Iris pigment epithelial cell (primary cell): ENCODE measurements at places on chromosomes 2 and 18.

GRCh38 chr2:67008155-67008554 is 389.0 kb upstream of the ETAA1 start:
- DNase-seq = no peak

GRCh38 chr18:46469186-46469915 is 187.7 kb downstream of the LOXHD1 start:
- no peak for DNase-seq

- DNase-seq = no peak
Observed at GRCh38 chr2:44107086-44107740, 61.5 kb upstream of the PPM1B start.

DNA sequence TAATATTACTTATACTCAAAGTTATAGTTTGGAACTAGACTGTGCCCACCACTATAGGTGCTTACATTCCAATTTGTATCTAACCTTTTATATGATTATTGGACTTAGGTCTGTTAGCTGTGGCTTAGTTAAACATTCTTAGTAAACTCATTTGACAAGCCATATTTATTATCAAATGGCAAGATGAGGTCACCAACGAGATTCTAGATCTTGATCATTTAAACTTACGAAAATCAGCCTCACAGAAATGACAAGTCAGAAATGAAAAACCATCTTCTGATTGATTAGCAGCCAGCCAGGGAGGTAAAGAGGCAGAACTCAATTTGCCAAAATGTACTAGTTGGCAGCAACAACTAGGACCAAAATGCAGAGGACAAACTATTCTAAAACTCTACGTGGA is 100.4 kb upstream of the STK17B start:
- DNase-seq = no peak

DNA sequence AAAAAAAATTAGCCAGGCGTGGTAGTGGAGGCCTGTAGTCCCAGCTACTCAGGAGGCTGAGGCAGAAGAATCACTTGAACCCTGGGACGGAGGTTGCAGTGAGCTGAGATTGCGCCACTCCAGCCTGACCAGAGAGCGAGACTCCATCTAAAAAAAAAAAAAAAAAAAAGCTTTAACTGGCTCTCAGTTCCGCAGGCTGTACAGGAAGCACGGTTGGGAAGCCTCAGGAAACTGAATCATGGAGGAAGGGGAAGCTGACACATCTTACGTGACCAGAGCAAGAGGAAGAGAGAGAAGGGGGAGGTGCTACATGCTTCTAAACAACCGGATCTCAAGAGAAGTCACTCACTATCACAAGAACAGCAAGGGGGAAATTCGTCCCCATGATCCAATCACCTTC is 505.6 kb upstream of the SLC8A1 start:
- peak; percentile 5 for DNase-seq
